SIG-M5 (cell line): ENCODE measurements at places on chromosomes 12 and 14.

GRCh38 chr12:85002778-85003296 is 33.2 kb downstream of the TSPAN19 start:
- no peak for DNase-seq

DNA sequence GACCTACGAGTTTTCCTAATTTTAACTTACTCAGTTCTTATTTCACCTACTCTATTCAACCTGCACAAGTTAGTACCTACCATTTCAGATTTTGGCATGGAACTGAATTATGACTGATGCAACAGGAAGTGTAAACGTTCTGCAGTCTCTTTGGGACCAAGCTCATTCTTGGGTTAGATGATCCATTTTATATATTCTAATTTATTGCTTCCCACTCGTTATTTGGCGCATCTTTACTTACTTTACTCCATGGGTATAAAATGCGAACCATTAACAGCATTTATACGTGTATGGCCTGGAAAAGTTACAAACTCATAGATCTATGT is 1.0 kb upstream of the EML1 start:
- no peak for DNase-seq

- no peak for DNase-seq
These were observed 163.6 kb upstream of the DYRK2 start for GRCh38 chr12:67484791-67485480.

- no peak for DNase-seq
These were observed 403.3 kb upstream of the ATP2B1 start for GRCh38 chr12:90111791-90112580.

DNA sequence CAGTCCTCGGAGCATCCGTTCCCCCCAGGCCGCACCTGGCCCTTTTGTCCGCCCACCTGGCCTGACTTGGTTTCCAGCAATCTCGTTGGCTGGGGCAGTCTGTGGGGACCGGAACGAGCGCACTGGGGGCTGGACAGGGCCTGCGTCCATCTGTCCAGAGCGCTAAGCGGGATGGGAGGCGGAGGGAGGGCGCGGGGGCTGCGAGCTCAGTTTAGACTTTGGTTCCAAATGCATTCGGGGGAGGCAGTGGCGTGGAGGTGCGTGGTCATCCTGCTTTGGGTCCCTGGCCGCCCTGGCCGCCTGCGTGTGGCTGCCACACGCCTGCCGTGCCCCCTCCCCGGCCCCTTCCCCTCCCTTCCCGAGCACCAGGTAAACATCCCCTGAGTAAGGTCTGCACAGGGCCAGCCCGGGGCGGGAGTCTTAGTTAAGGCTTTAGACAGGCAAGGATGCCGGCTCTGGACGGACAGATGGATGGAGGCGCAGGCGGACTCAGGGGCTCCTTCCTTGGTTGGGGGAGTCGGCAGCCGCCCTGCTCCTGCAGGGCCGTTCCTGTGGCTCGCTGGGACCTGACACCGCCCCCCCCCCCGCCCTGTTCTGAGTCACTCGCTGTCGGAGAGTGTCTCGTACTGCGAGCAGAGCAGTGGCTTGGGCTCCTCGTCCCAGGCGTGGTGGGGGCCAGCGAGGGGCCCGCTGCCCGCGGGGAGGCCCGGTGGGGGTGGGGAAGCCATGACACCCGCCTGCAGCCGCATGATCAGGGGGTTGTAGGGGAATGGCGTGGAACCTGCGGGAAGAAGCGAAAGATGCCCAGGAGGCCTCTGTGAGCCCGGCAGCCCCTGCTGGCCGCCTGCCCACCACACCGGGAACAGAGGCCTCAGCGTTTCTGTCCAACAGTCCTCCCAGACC is 30.2 kb downstream of the RFLNA start:
- no peak for DNase-seq

DNA sequence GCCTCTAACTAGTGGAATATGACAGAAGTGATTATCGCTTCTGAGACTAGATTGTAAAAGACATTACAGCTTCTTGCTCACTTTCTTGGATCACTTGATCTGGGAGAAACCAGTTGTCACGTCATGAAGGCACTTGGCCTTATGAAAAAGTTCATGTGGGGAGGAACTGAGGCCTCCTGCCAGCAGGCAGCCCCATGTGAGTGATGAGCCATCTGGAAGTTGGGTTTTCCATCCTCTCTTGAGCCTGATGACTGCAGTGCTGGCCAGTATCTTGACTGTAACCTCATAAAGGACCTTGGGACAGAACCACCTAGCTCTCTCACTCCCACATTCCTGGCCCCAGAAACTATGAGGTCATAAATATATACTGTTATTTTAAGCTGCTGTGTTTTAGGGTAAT is 28.0 kb downstream of the TTLL5 start:
- DNase-seq = no peak
